ENCODE measurements at places on chromosomes 1 and 21. TPM values are rescaled to one million over a fixed set of nuclear protein-coding genes. Genes with fewer than 3 reads are reported as not detected.

AKR7A3 gene
- 0.59 TPM for total RNA-seq

RUNX3 gene
- total RNA-seq = 2.1 TPM

PLCH2 gene
- under 0.01 TPM for total RNA-seq

MYCL gene
- 0.15 TPM for total RNA-seq

KCNA10 gene
- not detected for total RNA-seq

C8A gene
- not detected for total RNA-seq

IFNLR1 gene
- total RNA-seq = not detected

TNFRSF18 gene
- total RNA-seq = not detected

IL10 gene
- total RNA-seq = not detected

SWT1 gene
- 2.1 TPM for total RNA-seq

ACTL8 gene
- 0.30 TPM for total RNA-seq

HHIPL2 gene
- total RNA-seq = 0.17 TPM

SLFNL1 gene
- total RNA-seq = under 0.01 TPM

C1orf185 gene
- not detected for total RNA-seq

HNRNPCL1 gene
- not detected for total RNA-seq

DPT gene
- total RNA-seq = not detected

CLEC20A gene
- total RNA-seq = not detected

TEX38 gene
- total RNA-seq = not detected

NVL gene
- total RNA-seq = 26.0 TPM

MCOLN3 gene
- under 0.01 TPM for total RNA-seq

PRAMEF9 gene
- total RNA-seq = not detected

C4BPB gene
- not detected for total RNA-seq

IVNS1ABP gene
- 22.0 TPM for total RNA-seq

EDARADD gene
- total RNA-seq = not detected

ELK4 gene
- 4.5 TPM for total RNA-seq

HMCN1 gene
- 0.15 TPM for total RNA-seq

ANKRD35 gene
- total RNA-seq = 6.8 TPM

ANGPTL3 gene
- not detected for total RNA-seq

UAP1 gene
- 112 TPM for total RNA-seq

SPRR1A gene
- total RNA-seq = not detected

TDRD5 gene
- not detected for total RNA-seq

ZP4 gene
- not detected for total RNA-seq

TRIM67 gene
- not detected for total RNA-seq

SPRR3 gene
- total RNA-seq = not detected

PPCS gene
- 54.0 TPM for total RNA-seq

HEYL gene
- total RNA-seq = not detected

KDF1 gene
- total RNA-seq = 1.3 TPM

KCNK2 gene
- 4.8 TPM for total RNA-seq

DNASE2B gene
- 0.17 TPM for total RNA-seq

PRAMEF26 gene
- not detected for total RNA-seq

PTPRC gene
- not detected for total RNA-seq

LIPI gene
- total RNA-seq = not detected

CLCA2 gene
- under 0.01 TPM for total RNA-seq

PAPPA2 gene
- 0.30 TPM for total RNA-seq

NCAM2 gene
- total RNA-seq = 1.0 TPM

CFHR4 gene
- total RNA-seq = not detected

PCNX2 gene
- total RNA-seq = 6.6 TPM

RHEX gene
- not detected for total RNA-seq

OR2T2 gene
- not detected for total RNA-seq

DDAH1 gene
- 35.1 TPM for total RNA-seq

All from bronchus fibroblast of lung (primary cell).